Stimulated activated CD8-positive, alpha-beta memory T cell treated with anti-CD3 and anti-CD28 coated beads, Interleukin-2, amount 100 ng/mL, for 1 hour (primary cell): ENCODE measurements at places on chromosomes 6 and 20.

DNA sequence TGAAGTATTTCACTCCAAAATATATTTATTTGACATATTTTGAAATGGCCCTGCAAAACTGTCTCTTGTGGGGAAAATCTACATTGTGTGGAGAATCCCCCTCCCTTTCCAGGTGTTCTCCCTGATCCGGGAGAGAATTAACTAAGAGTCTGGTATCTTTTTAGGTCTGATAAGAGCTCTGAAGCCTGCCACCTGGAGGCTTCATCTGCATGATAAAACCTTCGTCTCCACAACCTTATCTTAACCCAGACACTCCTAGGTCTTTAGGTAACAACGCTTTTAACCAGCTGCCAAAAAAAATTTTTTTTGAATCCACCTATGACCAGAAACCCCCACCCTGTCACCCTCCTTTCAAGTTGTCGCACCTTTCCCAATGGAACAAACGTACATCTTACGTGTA, 43.0 kb downstream of the FAM184A start:
- no peak for DNase-seq

- no peak for DNase-seq
Observed at GRCh38 chr6:47187113-47187512, 122.6 kb downstream of the TNFRSF21 start.

- DNase-seq: no peak
Observed at GRCh38 chr6:90493332-90493731, 93.5 kb downstream of the MAP3K7 start.

GRCh38 chr6:114735025-114735735, 392.4 kb upstream of the HS3ST5 start:
- no peak for DNase-seq

- no peak for DNase-seq
Observed at GRCh38 chr20:62511300-62511914, 35.6 kb upstream of the GATA5 start.

DNA sequence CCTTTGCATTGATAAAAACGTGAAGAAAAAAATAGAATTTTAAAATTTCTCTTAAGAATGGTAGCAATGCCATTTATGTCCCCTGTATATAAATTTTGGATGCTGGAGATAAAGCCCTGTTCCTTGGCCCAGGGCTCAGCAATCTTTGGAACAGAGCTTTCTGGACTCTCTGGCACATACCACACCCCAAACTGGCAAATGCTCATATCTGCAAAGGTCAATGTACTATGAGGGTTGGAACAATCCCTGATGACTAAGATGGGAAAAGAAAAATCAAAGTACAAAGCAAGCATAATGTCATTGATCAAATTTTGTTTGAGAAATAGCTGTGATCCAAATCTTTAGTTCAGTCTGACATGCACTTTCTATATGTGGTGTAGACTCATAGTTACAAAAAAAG, 158.1 kb upstream of the HCRTR2 start:
- no peak for DNase-seq

- DNase-seq: no peak
Observed at GRCh38 chr6:43871933-43872332, 101.9 kb downstream of the VEGFA start.

DNA sequence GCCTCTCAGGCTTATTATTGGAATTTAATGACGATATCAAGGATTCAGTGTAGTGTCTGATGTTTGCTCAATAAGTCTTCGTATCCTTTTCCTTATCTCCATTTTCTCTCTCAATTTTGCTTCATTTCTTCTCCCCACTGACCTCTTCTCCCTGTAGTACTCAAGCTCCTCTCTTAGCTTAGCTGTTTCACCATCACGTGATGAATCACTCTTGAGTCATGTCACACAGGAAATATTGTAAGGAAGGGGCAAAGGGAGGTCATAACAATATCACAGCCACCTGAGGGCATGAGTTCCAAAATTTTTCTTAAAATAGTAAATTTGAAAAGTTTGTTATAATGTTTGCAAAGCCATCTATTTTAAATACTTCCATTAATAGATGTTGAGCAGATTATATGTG, 392.2 kb upstream of the MARCKS start:
- no peak for DNase-seq

DNA sequence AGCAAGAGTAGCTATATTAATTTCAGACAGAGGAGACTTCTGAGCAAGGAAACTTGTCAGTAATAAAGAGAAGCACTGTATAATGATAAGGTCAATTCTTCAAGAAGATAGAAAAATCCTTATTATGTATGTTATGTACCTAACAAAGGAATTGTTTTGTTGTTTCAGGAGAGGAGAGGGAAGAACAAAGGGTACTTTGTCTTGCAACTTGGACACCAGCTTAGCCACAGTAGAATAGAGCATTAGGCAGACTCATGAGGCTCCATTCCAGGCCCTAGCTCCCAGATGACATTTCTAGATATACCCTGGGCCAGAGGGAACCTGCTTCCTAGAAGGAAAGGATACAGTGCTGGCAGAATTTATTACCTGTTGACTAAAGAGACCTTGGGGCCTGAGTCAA, 6.5 kb upstream of the NUS1 start:
- DNase-seq: no peak

DNA sequence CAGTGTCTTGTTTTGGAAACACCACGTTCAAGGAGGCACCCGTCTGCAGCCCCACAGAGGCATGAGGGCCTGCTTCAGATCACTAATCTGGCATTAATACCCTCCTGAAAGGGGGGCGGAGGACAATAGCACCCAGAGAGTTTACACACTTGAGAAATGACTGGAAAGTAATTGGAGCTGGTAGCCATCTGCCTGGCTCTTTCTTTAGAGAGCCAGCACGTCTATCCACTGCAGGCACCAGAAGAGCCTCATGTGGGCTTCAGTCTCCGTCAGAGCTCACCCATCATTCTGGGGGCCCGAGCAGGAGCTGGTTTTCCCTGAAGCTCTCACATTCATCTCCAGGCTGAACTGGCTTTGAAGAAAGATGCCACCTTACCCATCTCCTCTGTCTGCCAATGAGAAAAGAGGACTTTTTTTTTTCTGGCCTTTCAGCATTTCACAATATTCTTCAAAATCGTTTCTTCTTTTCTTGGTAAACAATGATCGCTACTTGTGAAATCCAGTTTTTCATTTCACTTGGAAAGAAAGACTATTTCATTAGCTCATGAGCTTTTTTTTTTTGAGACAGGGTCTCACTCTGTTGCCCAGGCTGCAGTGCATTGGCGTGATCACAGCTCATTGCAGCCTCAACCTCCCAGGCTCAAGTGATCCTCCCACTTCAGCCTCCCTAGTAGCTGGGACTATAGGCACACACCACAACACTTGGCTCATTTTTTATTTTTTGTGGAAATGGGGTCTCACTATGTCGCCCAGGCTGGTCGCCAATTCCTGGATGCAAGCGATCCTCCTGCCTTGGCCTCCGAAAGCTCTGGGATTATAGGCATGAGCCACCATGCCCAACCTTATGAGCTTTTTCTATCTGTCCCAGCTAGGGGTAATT, 124.7 kb upstream of the ZNF217 start:
- no peak for DNase-seq

DNA sequence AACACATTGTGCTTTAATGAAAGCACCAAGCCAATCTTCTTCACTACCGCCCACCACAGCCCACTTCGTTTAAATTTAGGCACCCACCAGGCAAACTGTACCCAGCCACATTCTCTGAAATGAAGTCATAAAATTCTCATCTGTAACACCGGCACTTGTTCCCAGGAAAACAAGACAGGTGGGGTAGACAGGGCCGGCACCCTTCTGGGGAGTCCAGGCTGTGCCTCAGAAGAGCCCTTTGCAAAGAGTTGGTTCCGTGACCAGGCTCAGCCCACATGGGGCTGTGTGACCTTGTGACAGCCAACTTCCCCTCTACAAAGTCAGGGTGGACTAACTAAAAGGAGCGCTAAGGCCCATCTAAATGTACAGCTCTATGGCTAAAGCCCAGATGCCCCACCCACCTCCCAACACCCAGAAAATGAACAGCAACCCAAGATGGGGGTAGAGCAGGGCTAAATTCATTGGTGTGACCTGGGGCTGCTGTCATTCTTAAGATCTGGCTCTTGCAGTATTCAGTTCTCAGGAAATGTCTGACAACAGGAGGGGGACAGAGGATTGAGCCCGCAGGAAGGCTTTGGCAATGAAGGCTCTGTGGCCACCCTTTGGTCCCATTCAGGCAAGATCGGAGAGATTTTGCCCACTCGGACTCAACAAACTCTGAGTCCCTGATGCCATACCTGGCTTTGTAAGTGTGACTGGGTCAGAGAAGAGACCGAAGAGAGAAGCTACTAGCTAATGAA, 56.7 kb downstream of the TRERF1 start:
- DNase-seq: no peak

DNA sequence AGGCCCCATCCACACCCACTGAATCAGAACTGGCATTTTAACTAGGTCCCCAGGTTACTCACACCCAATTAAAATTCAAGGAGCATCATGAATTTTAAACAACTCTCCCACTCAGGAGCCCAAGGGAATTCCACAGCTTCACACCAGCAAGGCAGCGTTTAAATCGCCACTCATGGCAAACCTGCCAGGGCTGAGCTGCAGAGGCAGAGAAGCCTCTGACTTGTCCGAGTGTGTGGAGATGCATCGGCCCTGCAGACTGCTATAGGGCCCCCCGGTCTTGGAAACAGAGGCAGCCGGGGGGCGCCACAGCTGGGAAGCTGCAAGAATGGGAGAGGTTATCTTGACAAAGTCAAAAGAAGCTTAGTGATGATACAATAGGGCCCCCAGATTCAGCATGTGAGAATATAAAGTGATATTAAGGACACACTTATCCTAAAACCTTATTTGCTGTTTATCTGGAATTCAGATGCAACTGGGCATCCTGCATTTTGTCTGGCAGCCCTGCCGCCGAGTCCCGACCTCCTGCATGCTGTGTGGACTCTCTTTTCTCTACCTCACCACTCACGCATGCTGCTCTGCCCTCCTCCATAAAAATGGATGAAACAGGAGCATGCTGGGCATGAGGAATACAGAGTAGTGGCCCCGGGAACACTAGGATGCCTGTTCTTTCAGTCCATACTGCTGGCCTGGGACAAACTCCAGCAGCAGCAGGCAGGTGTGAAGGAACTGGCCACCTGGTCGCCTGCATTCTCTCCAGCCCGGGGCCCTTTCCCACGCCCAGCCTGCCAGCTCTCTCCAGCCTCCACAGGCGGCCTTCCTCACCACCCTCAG, 126.1 kb downstream of the PXDC1 start:
- DNase-seq: no peak

GRCh38 chr6:48713612-48714011, 602.6 kb upstream of the PTCHD4 start:
- no peak for DNase-seq

GRCh38 chr6:94127716-94128115, 708.4 kb upstream of the EPHA7 start:
- DNase-seq: no peak

- no peak for DNase-seq
Observed at GRCh38 chr6:45921691-45922281, 93.9 kb downstream of the CLIC5 start.

- DNase-seq: no peak
Observed at GRCh38 chr20:36717021-36717420, 28.9 kb downstream of the NDRG3 start.

DNA sequence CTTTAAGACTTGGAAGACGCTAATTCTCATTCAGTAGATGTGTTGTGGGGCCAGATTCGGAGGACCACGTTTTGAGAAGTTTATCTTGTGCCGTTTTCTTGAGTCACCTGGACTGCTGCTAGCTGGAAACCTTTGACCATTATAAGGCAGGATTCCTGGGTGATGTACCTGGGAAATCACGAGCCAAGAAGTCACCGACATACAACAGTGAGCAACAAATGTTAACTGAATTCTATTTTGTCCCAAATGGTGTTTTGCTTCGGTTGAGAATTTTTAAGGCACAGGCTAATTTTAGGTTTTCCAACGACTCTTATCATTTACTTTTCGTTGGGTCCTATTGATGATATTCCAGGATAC, 93.4 kb upstream of the BTN3A2 start:
- DNase-seq: no peak

DNA sequence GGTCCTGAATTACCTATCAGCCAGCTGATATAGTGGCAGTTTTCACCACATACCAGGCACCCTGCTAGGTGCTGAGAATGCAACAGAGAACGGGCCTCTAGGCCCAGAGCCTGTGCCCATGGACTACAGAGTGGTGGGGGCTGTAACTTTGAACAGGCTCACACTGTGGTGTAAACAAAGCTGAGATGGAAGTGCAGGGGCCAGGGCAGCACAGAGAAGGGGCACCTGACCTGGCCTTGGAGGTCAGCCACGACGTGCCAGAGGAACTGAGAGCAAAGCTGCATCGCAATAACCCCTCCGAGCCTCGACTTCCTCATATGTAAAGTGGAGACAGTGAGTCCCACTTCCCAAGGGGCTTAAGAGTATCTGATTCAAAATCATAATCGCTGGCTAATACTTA, 105.8 kb downstream of the MAFB start:
- no peak for DNase-seq

GRCh38 chr6:1091900-1092299, 220.0 kb upstream of the FOXQ1 start:
- DNase-seq: no peak

- no peak for DNase-seq
Observed at GRCh38 chr20:20017844-20018185, 653 bp downstream of the NAA20 start.

DNA sequence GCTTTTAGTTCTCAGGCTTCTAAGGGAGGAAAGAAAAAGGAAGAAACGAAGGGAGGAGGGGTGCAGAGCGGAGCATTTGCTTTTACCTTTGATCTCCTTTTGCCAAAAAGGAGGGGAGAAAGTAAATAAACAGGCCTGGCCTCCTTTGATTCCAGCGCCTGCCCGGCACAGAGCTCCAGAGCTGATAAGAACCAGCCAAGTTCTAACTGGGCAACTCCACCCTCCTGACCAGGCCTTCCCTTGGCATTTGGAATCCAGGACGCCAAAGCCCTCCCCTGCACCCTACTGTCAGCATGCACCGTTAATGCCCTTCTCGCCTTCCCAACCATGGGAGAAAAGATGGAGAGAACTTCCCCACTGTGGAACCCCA, 120.8 kb upstream of the PTPN1 start:
- DNase-seq: no peak

GRCh38 chr6:170512249-170512648, 40.9 kb downstream of the PSMB1 start:
- DNase-seq: no peak

DNA sequence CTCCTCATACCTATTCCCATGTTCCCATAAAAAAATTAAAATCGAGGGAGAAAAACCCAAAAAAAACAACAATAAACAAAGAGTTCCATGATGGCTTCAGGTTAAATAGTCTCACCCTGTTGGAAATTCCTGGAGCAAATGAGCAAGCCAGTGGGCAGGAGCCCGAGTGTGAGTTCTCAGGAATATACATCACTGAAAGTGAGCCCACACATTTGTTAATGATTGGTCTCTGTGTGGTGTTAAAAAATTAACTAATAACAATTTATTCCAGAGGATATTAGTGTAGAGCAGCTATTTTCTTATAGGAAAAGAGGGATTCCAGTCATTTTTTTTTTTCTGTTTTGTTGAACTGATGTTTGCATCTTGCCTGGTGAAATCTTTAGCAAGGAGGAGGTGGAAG, 12.9 kb downstream of the PHACTR3 start:
- DNase-seq: no peak

GRCh38 chr20:24679448-24680047, 210.1 kb downstream of the SYNDIG1 start:
- no peak for DNase-seq
